ENCODE measurements at places on chromosomes 5 and 9.

DNA sequence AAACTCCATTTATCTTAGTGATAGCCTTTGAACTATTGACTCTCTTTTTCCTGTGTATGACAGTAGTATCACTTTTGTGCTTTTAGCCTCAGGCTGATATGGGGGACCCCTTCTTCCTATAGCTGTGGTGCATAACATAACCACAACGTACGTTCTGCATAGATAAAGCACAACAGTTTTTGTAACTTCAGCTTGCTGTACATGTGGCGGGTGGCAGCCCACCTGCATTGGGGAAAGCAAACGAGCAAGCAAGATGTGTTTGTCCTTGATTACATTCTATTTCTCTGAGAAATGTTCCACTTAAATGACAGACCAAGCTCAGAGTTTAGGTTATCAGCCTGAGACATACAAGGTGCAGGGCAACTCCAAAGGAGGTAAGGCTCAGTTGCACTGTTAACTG, 309.4 kb downstream of the KDM4C start:
- DNase-seq: no peak

DNA sequence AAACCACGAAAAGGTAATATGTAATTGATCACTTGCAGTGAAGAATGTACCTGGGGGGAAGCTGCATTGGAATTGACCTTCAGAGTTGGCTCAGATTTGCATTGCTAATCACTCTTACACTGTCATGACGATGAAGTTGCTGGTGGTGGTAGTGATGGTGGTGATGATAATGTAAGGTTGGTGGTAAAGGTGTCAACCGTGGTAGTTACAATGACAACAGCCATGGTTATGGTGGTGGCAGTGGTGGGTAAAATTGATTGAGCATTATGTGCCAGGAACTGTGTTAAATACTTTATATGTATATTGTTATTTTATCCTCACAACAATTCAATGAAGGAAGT, 282.4 kb downstream of the NR3C1 start:
- no peak for DNase-seq

DNA sequence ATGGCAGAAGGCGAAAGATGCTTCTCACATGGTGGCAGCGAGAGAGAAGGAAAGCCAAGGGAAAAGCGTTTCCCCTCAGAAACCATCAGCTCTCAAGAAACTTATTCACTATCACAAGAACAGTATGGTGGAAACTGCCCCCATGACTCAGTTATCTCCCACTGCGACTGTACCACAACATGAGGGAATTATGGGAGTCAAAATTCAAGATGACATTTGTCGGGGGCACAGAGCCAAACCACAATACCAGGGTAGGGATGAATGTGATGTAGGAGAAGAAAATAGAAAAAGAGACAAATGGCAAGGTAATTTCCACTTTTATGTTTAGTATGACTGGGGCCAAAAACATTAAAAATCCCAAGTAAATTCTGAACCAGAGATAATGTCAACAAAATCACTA, 216.8 kb downstream of the TRIM36 start:
- DNase-seq: peak; percentile 0

DNA sequence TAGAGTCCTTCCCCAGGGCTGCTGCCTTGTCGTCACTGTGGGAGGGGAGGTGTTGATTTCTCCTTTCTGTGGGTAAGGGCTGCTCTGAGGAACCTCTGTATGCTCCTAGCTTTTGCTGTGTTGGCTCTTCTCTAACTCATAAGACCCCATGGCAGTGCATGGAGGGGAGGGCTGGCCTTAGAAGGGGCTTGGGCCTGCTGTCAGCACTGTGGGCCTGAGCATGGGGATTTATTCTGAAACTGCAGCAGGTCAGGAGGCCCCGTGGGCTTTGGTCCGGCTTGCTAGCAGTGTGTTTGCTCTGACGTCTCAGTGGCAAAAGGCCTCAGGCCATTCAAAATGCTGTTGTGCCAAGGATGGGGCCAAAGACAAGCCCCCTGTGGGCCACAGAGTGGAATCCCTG, 6.8 kb downstream of the FGF18 start:
- DNase-seq: no peak

- DNase-seq: peak; percentile 77
Observed at GRCh38 chr5:174724484-174725260, at the start of gene MSX2. Gene MSX2, plus strand, starts transcription at chr5:174724582. Its CDS starts 78 bp downstream, at chr5:174724660.

- DNase-seq: no peak
Observed at GRCh38 chr5:169088028-169088725, 212.8 kb downstream of the SLIT3 start.

DNA sequence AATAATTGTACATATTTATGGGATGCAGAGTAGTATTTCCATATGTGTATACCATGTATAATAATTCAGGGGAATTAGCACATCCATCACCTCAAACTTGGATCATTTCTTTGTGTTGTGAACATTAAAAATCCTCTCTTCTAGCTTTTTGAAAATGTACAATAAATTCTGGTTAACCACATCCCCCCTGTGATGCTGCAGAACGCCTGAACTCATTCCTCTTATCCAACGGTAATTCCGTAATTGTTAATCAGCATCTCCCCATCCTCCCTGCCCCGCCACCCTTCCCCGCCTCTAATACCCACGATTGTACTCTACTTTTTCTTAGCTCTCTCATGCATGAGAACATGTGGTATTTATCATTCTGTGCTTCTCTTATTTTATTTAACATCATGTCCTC, 127.7 kb upstream of the ANKRD55 start:
- peak; percentile 90 for DNase-seq

- peak; percentile 27 for DNase-seq
Observed at GRCh38 chr5:137696481-137696880, 39.4 kb downstream of the KLHL3 start.

GRCh38 chr9:15191378-15191777, 115.6 kb downstream of the TTC39B start:
- DNase-seq: no peak

DNA sequence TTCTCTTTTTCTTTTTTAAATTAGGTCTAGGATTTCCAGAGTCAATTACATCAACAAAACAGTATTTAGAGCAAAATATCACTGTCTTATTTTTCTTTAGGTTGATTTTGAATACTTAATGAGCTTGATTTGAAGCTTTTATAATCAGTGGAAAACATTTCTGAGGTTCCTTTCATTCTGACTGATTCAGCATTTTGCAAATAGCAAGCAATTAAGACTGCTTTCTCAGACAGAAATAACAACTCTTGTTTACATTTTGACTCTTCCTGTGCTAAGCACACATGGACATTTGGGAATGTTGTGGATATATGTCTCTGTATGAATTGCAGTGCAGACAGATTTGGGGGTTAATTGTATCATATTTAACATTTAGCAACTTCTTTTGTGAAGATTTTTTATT, 22.2 kb upstream of the MCCC2 start:
- no peak for DNase-seq

DNA sequence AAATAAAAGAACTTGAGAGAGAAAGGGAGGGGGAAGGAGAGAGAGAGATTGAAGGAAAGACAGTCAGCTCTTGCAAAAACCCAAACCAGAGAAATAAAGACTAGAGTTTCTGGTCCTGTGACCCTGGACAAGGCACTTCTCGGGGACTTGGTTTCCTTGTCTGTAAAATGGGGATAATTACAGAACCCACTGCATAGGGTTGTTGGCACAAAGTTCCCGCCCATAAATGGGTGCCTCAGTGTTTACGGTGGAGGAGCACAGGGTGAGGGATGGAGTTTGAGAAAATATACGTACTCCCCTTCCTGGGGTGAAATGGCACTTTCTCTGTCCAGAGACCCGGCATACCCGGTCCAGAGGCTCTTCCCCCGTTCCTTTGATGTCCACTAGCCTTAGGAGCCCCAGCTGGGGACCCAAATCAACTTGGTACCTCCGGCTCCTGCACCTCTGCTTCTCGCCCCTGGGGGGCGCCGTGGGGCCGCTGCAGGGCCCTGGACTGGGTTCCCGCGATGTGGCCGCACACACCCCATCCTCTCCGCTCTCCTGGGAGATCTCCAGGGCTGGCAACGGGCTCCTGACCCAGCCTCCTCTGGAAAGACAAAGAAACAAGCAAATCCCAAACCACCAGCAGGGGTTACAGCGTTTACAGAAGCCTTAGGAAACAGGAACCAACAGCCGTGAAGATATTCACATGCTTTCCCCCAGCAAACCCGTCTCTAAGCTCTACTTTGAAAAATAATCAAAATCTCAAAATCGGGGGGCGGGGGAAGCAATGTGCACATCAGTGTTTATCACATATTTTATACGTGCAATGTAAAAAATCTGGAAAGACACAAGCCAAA, 26.3 kb downstream of the PTGES start:
- peak; percentile 83 for DNase-seq

DNA sequence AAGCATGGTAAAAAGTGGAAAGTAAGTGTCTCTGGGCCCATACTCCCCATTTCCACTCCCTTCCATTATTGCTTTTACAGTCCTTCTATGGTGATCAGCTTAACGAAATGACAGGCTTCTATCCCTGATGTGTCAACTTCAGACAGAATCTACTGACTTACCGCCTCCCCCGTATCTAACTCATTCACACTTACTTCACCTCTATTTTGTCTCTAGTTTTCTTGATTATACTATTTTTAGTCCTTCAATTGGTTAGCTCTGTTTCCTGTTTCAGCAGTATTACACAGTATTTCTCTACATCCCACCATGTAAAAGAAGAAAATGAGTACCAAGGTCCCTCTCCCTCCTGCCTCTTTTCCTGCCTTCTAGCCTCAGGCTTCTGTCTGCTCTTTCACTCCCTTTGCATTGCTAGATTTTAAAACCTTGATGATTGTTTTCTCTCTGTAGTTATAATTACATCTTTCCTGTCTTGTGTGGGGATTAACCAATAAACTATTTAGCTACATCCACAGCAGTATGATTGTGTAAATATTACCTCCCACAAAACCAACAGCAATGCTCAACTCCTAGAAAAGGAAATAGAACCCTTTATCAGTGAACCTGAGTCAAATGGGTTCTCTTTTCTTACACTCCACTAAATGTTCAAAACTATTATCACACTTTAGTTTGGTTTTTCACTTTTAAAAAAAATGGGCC, 53.4 kb downstream of the GNAQ start:
- no peak for DNase-seq

- peak; percentile 56 for DNase-seq
Observed at GRCh38 chr5:78597974-78598371, 50.6 kb downstream of the LHFPL2 start.

DNA sequence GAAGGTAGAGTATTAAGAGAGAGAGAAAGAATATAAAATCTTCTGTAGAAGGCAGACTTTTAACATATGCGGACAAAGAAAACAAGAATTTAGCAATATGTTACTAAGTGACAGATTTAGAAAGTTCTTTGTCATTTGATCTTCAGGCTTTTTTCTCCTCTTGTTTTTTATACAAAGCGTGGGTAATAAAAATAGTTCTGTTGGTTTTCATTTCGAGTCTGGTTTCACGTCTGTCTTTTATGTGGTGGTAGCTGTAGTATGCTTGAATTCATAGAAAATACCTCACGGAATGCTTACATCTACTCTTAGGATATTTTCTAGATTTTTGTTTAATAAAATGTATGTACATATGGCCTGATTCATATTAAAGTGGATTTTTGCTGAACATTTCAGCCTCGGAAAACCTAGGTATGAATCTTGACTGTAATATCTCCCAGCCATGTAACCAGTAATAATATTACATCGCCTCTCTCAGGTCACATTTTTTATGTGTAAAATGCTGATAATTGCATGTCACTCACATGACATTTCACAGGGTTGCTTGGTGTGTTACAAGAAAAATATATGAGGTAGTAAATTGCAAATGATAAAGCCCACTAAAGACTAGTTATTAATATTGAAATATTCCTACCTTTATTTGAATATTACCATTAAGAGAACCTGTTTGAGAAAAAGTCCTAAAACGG, 72.5 kb upstream of the TAF11L2 start:
- no peak for DNase-seq

GRCh38 chr9:23598994-23599393, 227.0 kb downstream of the ELAVL2 start:
- no peak for DNase-seq

DNA sequence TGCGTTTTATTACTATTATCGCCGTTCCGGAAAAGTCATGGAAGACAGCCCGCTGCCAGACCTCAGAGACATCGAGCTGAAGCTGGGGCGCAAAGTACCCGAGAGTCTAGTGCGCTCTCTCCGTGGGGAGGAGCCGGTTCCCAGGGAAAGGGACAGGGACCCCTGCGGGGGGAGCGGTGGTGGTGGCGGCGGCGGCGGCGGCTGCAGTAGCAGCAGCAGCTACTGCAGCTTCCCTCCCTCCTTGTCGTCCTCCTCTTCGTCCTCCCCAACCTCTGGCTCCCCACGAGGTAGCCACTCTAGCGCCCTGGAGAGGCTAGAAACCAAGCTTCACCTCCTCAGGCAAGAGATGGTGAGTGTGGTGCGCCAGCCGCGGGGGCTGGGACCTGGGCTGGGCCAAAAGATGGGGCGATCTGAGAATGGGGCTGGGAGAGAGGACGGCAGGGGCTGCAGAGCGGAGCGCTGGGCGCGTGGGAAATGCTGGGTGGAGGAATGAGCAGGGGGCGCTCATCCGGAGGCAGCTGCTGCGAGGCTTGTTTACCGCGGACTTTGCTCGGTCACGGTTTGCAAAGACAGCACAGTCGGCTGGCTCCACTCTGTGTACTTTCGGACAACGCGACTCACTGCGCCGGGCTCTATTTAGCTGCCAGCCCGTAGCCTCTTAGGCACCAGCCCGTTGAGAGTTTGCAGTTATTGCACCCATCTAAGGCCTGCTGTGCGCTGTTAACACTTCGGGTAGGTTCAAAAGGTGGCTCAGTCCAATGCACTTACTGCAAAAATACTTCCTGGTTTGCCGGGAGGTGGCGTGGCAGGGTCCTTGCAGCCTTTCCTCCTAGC, 1.1 kb downstream of the LURAP1L start:
- peak; percentile 85 for DNase-seq

DNA sequence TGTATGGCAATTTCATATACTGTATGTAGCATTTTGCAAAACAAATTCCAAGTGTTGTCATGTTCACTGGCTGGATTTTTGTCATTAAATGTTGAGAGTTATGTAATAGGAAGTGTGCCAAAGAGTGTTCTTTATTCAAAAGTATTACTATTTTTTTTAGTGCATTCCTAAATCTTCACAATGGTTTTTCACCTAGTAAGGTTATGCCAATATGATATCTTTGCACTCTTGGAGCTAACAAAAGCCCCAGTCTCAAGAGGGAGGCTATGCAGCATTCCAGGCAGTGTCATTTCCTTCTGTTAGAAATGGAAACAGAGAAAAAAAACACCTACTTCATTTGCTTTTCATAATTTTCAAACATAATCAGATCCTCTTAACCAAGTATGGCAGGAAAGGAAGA, 5.1 kb upstream of the SSBP2 start:
- DNase-seq: no peak

DNA sequence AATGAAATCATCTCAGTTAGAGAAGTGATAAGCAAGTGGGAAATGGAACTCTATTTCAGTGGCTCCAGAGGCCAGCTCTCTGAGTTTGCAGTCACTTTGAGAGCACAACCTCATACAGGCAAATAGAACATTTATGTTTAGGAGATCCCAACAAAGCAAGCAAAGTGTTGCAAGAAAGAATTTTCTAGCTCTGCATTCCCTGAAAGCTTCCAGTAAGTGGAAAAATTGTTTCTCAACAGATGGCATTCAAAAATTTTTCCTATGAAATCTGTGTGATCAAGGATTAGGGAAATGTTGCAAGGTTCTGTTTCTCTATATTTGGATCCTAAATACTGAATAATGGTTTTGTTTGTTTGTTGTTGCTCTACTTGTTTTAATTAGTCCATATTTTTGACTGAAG, 764.2 kb upstream of the ZNF608 start:
- no peak for DNase-seq

- peak; percentile 68 for DNase-seq
Observed at GRCh38 chr9:83583151-83584014, 39.6 kb upstream of the IDNK start.
